ENCODE measurements at places on chromosomes 16 and 17. TPM values are rescaled to one million over a fixed set of nuclear protein-coding genes. Genes with fewer than 3 reads are reported as not detected.

GRCh38 chr16:84177741-84178073 is 9.2 kb downstream of the TAF1C start:
- DNase-seq = no peak

DNA sequence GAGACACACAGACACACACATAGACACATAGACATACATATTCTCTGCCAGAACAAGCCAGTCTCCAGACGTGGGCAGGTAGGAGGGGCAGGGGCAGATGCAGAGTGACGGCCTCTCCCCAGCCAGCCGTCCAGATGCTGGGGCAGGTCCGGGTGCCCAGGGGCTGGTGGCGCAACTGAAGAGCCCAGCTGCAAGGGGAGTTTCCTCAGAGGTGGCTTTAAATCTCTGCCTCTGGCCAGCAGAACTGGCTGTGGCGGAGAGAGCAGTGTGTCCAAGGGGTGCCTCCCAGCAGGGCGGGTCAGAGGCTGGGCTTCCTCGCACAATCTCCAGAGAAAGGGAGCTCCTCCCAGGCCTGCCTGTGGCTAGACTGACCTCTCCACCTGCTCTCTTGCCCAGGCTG is 9.4 kb upstream of the GCGR start:
- peak; percentile 59 for DNase-seq

DNA sequence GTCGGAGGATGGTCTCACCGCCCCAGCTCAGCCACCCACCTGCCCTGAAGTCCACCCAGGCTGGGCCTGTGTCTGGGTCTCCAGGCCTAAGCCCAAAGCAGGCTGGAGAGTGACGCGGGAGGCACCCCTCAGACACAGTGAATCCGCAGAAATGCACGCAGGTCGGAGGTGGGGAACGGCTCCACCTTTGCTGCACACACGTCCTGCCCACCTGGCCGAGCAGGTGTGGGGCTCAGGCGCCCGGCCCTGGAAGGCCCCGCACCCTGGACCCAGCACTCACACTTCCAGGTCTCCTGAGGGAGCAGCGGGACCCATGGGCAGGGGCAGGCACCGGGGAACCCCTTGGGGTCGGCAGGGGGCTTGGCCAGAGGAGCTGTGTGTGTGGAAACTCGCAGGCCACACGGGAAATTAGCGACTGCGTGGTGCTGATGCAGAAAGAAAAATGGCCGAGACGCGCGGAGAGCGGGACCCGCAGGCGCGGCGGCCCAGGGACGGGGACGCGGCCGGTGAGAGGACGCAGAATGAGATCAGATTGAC is 10.7 kb downstream of the CYBC1 start:
- no peak for DNase-seq

GRCh38 chr16:75457485-75458021 is 6.9 kb downstream of the TMEM170A start:
- peak; percentile 55 for DNase-seq

- peak; percentile 24 for DNase-seq
Observed at GRCh38 chr16:22008215-22009059, 526 bp downstream of the MOSMO start.

- DNase-seq = no peak
Observed at GRCh38 chr17:62718429-62718828, 89.7 kb downstream of the MARCHF10 start.

- no peak for DNase-seq
Observed at GRCh38 chr17:31100840-31101459, 6.2 kb downstream of the NF1 start.

DNA sequence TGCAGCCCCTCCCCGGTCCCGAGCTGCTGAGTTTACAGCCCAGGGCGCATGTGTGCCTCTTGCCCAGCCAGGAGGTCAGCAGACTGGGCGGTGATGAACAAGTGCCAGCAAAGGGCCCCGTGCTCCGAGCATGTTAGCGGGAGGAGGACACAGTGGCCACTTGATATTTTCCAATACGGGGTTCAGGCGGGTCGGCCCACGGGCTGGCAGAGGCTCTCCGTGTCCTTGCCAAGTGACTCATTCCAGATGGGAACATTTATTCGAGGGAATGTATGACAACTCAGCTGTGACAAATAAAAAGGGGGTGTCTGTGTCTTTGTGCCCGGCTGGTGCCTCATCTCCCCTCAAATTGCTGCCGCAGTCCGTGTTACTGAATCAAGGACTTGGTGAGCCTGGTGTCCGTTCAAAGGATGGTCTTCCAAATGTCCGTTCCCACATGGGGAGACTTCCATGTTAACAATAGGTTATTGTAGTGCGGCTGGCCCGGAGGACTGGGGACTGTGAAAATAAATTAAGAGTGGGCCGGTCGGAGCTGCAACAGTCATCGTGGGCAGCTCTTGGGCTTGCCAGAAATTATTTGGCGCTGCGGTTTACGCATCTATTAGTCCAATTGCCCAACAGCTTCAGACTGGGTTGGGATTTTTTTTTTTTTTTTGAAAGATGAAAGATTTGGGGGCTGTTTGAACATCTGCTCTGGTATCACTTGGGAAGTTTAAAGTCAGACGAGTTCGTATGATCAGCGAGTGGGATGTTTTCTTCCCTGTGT is 174.0 kb upstream of the CIBAR2 start:
- DNase-seq = no peak

GRCh38 chr16:8764525-8765250 is 32.8 kb downstream of the TMEM186 start:
- DNase-seq = no peak

The MT1M gene
- total RNA-seq = 2.7 TPM

The KCNJ16 gene
- total RNA-seq = not detected

The VAT1L gene
- total RNA-seq = 1.3 TPM

The SHCBP1 gene
- not detected for total RNA-seq

The PLA2G10 gene
- 23.7 TPM for total RNA-seq

The SEPTIN1 gene
- 5.2 TPM for total RNA-seq

The GSE1 gene
- 124 TPM for total RNA-seq

The EIF3C gene
- 205 TPM for total RNA-seq

The TMEM132E gene
- not detected for total RNA-seq

All from transverse colon (tissue), 4 donors.